ENCODE measurements at places on chromosomes 6 and 20. TPM values are rescaled to one million over a fixed set of nuclear protein-coding genes. Genes with fewer than 3 reads are reported as not detected.

Gene SIGLEC1
- total RNA-seq: not detected

Gene ENPP3
- total RNA-seq: 0.07 TPM

Gene PTPRK
- 92.8 TPM for total RNA-seq

Gene HUS1B
- total RNA-seq: 0.27 TPM

Gene BMP7
- not detected for total RNA-seq

Gene TXLNB
- not detected for total RNA-seq

Gene SGK2
- total RNA-seq: not detected

Gene PRPH2
- total RNA-seq: 0.30 TPM

Gene OOEP
- total RNA-seq: not detected

Gene NKX2-2
- 0.40 TPM for total RNA-seq

Gene GPX5
- total RNA-seq: not detected

- H3K4me1 ChIP-seq: no peaks in the 10 kb centered on the region
- H3K27me3 ChIP-seq: peaks cover 14% of the 10 kb centered on the region
- H3K4me3 ChIP-seq: no peak overlapping the region
- H3K36me3 ChIP-seq: no peaks in the 10 kb centered on the region
These were observed 22.7 kb downstream of the LYRM2 start for GRCh38 chr6:89615882-89616281.

GRCh38 chr20:63873477-63873971 lies 8.5 kb downstream of the TPD52L2 start:
- peaks cover 3% of the 10 kb centered on the region for H3K27me3 ChIP-seq
- H3K4me3 ChIP-seq: no peak overlapping the region
- DNase-seq: peak; percentile 76
- H3K4me1 ChIP-seq: peaks cover 18% of the 10 kb centered on the region
- H3K36me3 ChIP-seq: peaks cover 30% of the 10 kb centered on the region
- H3K27ac ChIP-seq: peak overlapping the region; percentile 91

GRCh38 chr20:11371831-11372230 lies 545.9 kb upstream of the BTBD3 start:
- no peaks in the 10 kb centered on the region for H3K36me3 ChIP-seq
- H3K27me3 ChIP-seq: no peaks in the 10 kb centered on the region
- no peak overlapping the region for H3K4me3 ChIP-seq
- H3K27ac ChIP-seq: no peak overlapping the region
- H3K4me1 ChIP-seq: no peaks in the 10 kb centered on the region

DNA sequence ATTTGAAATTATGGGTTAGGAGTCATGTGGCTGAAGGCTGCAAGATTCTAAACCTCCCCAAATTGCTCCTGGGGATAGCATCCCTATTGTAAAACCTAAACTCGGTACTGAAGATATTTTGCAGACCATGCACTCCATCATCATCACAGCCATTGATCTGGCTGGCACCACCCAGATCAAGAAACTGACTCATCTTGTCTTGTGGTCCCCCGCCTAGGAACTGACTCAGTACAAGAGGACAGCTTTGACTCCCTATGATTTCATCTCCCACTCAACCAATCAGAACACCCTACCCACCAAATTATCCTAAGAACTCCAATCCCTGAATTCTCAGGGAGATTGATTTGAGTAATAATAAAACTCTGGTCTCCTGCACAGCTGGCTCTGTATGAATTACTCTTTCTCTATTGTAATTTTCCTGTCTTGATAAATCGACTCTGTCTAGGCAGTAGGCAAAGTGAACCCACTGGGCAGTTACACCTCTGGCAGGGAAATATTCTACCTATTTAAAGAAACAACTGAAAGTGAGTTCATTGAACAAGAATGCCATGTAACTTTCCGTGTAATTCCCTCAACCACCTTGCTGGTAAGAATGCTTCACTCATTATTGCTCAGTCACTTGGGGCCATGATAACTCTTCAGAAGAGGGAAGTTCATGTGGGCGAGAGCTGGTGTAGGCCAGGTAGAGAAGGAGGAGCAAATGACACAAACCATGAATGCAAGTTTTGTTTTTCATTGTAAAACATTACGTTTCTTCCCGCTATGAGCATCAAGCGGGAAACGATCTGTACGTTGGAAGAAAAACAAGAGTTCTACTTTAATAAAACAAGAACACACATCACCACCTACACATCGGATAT lies 602.9 kb upstream of the ARID1B start:
- H3K4me1 ChIP-seq: no peaks in the 10 kb centered on the region
- no peak overlapping the region for H3K27ac ChIP-seq
- no peak for DNase-seq
- no peak overlapping the region for H3K4me3 ChIP-seq
- H3K36me3 ChIP-seq: no peaks in the 10 kb centered on the region

GRCh38 chr6:43627008-43627825 lies 1.8 kb downstream of the GTPBP2 start:
- H3K27ac ChIP-seq: peak overlapping the region; percentile 97
- H3K36me3 ChIP-seq: peaks cover 40% of the 10 kb centered on the region
- H3K27me3 ChIP-seq: peaks cover 9% of the 10 kb centered on the region
- peak; percentile 97 for DNase-seq

- H3K4me1 ChIP-seq: peaks cover 14% of the 10 kb centered on the region
- H3K36me3 ChIP-seq: no peaks in the 10 kb centered on the region
- no peak for DNase-seq
- no peak overlapping the region for H3K27ac ChIP-seq
- no peaks in the 10 kb centered on the region for H3K27me3 ChIP-seq
These were observed 160.0 kb downstream of the COL21A1 start for GRCh38 chr6:56087421-56087820.

- no peaks in the 10 kb centered on the region for H3K36me3 ChIP-seq
- no peak for DNase-seq
- peaks cover 40% of the 10 kb centered on the region for H3K4me1 ChIP-seq
- H3K27ac ChIP-seq: peak overlapping the region; percentile 67
These were observed 1.3 kb upstream of the TAF4 start for GRCh38 chr20:62066983-62067433.

DNA sequence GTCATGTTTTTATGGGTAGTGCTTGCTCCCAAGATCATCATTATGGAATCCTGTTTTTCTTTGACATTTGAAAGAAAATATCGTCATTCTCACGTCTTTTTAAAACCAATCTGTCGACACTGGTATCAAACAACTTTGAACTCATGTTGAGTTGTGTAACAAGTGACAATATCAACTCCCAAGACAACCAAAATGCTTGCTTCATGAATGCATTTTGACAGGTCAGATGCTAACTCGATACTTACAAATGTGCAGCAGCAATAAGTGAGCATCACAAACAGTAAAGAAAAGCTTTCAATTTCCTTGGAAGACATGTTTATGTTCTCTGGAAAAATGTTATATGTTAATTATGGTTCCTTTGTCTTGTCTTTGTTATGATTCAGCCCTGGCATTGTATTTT lies 125.9 kb downstream of the EPHA7 start:
- no peaks in the 10 kb centered on the region for H3K27me3 ChIP-seq
- no peaks in the 10 kb centered on the region for H3K4me1 ChIP-seq
- H3K4me3 ChIP-seq: no peak overlapping the region

GRCh38 chr6:24908650-24909035 lies 27.1 kb downstream of the RIPOR2 start:
- peak; percentile 43 for DNase-seq
- H3K4me1 ChIP-seq: peaks cover 55% of the 10 kb centered on the region
- peaks cover 12% of the 10 kb centered on the region for H3K27me3 ChIP-seq
- H3K36me3 ChIP-seq: peaks cover 18% of the 10 kb centered on the region
- H3K27ac ChIP-seq: peak overlapping the region; percentile 66
- H3K4me3 ChIP-seq: peak overlapping the region; percentile 93

DNA sequence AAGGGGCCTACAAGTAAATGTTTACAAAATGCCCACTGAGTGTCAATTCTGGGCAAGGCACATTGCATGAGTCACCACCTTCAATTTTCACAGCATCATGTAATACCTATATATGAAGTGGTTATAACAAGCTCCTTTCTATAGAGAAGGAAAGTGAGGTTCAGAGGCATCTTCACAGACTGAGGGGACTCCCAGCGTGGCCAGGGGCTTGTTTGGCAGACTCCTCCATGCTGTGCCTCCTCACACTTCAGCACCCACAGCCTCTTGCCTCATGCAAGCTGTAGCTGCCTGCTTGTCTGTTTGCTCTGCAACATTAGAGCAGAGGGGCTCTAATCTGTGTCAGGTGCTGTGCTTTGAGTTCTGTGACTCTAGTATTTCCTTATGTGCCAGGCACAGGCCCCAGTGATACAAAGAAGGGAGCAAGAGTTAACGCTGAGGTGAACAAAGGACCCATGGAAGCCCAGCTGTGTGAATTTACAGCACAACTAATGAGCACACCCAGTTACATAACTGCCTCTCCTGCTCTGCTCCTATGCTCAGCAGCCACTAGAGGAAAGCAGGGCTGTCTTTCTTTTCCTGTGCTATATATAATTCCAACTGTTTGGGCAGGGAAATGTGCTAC lies 72.3 kb downstream of the ZHX3 start:
- no peak for DNase-seq
- H3K27me3 ChIP-seq: no peaks in the 10 kb centered on the region
- H3K4me3 ChIP-seq: no peak overlapping the region
- H3K27ac ChIP-seq: peak overlapping the region; percentile 45
- peaks cover 53% of the 10 kb centered on the region for H3K4me1 ChIP-seq
- H3K36me3 ChIP-seq: peaks cover 15% of the 10 kb centered on the region

DNA sequence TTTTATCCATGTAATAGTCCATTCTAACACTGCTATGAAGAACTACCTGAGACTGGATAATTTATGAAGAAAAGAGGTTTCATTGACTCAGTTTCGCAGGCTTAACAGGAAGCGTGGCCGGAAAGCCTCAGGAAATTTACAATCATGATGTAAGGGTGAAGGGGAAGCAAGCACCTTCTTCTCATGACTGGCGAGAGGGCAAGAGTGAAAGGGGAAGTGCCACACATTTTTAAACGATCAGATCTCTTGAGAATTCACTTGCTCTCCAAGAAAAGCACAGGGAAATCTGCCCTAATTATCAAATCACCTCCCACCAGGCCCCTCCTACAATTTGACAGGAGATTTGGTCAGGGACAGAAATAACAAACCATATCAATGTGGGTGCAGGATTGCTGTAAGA lies 859.7 kb downstream of the EPHA7 start:
- H3K4me3 ChIP-seq: no peak overlapping the region
- DNase-seq: no peak
- H3K27me3 ChIP-seq: no peaks in the 10 kb centered on the region
- H3K4me1 ChIP-seq: no peaks in the 10 kb centered on the region
- no peaks in the 10 kb centered on the region for H3K36me3 ChIP-seq

GRCh38 chr20:62441987-62442539 lies 14.7 kb upstream of the RBBP8NL start:
- peaks cover 38% of the 10 kb centered on the region for H3K27me3 ChIP-seq
- H3K4me1 ChIP-seq: no peaks in the 10 kb centered on the region
- H3K27ac ChIP-seq: no peak overlapping the region
- DNase-seq: no peak
- H3K36me3 ChIP-seq: no peaks in the 10 kb centered on the region

- H3K4me3 ChIP-seq: peak overlapping the region; percentile 90
- peak; percentile 84 for DNase-seq
- peaks cover 5% of the 10 kb centered on the region for H3K27me3 ChIP-seq
- H3K4me1 ChIP-seq: peaks cover 60% of the 10 kb centered on the region
- peak overlapping the region; percentile 84 for H3K27ac ChIP-seq
- H3K36me3 ChIP-seq: no peaks in the 10 kb centered on the region
These were observed 24.2 kb downstream of the ZNF311 start for GRCh38 chr6:28980852-28981430.

DNA sequence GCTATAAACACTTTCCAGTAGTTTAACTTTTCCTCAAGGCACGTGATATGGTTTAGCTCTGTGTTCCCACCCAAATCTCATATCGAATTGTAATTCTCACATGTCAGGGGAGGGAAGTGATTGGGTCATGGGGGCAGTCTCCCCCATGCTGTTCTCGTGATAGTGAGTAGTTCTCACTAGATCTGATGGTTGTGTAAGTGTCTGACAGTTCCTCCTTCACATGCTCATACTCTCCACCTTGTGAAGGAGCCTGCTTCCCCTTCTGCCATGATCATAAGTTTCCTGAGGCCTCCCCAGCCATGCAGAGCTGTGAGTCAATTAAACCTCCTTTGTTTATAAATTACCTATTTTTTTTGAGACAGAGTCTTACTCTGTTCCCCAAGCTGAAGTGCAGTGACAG lies 127.9 kb downstream of the DTNBP1 start:
- peaks cover 17% of the 10 kb centered on the region for H3K36me3 ChIP-seq
- peaks cover 4% of the 10 kb centered on the region for H3K27me3 ChIP-seq
- DNase-seq: no peak
- no peak overlapping the region for H3K4me3 ChIP-seq
- H3K4me1 ChIP-seq: peaks cover 15% of the 10 kb centered on the region

DNA sequence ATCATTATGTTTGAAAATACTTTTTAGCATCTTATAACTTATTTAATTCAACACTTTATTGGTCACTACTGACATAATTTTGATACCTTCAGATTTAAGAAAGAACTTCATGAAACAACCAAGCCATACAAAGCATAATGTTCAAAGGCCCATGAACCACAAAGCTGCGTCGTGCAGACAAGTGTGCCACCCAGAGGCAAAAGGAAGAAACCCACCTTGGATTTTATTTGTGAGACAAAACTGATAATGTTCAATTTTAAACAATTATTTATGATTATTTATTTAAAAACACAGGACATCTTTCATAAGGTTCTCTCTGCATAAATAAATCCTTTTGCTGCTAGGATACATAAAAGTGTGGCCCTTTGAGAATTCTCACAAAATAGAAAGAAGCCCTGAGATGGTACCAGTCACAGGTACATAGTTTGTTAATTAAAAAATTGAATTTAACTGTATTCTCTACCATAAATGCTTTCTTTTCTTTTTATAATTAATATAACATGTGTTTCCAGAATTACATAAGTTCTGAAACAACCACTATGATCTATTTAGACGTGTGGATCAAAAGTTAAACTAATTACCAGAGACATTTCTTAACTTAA lies 143.7 kb downstream of the RALGAPA2 start:
- no peak overlapping the region for H3K4me3 ChIP-seq
- no peaks in the 10 kb centered on the region for H3K27me3 ChIP-seq
- H3K4me1 ChIP-seq: no peaks in the 10 kb centered on the region
- H3K27ac ChIP-seq: no peak overlapping the region
- no peaks in the 10 kb centered on the region for H3K36me3 ChIP-seq

DNA sequence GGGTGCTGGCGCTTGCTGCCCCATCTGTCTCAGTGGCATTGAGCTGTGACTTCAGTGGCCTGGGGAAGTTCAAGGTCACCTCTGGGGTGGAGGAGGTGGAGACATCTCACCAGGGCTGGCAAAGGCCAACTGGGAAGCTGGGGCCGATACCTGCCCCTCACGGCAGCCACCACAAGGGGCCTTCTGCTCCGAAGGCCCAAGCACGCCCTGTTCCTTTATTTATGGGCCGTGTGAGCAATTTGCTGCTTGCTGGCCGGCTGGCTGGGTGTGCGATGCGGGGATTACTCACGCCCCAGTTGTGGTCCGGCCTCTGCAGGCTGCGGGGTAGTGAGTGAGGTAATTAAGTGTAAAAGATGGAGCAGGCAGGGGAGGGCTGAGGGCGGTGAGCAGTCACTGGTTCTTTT lies 13.2 kb upstream of the SCRT2 start:
- H3K27me3 ChIP-seq: peaks cover 53% of the 10 kb centered on the region
- no peak overlapping the region for H3K4me3 ChIP-seq
- peak; percentile 33 for DNase-seq
- H3K27ac ChIP-seq: no peak overlapping the region
- no peaks in the 10 kb centered on the region for H3K36me3 ChIP-seq

- peaks cover 18% of the 10 kb centered on the region for H3K27me3 ChIP-seq
- H3K36me3 ChIP-seq: peaks cover 15% of the 10 kb centered on the region
- no peak overlapping the region for H3K4me3 ChIP-seq
These were observed 32.3 kb downstream of the GSTA3 start for GRCh38 chr6:52877168-52877567.

- H3K27ac ChIP-seq: no peak overlapping the region
- no peak overlapping the region for H3K4me3 ChIP-seq
- DNase-seq: no peak
- H3K27me3 ChIP-seq: no peaks in the 10 kb centered on the region
These were observed 25.0 kb downstream of the TMEM242 start for GRCh38 chr6:157298216-157298724.

Measured in HFFc6 (cell line).